Prostate gland (tissue), 2 donors: ENCODE measurements at places on chromosomes 4 and X.

DNA sequence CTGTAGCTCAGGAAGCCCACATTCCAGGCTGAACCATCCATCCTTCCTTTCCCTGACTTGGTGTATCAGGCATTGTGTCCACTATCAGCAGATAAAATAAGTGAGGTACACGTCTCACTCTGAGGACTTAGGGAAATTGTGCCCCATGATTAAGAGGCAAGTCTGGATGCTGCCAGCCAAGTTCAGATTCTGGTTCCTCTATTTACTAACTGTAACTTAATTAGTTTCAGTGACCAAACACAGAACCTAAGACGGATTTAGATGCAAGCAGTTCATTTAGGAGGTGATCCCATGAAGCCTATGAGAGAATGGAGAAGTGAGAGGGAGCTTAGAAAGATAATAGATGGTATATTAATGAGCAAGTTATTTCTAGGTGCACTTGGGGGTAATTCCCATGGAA lies 56.6 kb upstream of the PACRGL start:
- no peak for DNase-seq

- DNase-seq, result no peak
Observed at GRCh38 chr4:44760142-44760898, 34.0 kb upstream of the GNPDA2 start.

DNA sequence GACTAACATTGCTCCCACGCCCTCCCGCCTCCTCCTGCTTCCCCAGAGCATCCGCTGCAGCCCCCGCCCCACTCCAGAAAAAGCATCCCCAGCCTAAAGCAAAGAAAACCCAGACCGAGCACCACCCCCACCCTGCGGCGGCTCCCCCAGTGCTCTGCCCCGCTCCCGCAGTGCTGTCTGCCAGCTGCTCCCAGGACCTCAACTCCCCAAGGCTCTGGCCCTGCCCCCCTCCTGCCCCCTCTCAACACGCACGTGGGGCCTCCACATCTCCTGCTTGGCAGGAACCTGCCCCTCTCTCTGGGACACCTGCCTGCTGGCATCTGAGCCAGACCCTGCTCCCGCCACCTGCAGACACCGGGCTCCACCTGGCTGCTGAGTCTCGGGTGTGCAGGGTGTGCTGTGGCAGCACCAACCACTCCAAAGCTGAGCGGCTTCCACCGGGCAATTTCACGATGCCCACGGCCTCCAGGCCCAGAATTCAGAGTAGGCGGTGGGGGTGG lies 79.4 kb downstream of the FAM53A start:
- DNase-seq, result peak; percentile 48

- peak; percentile 8 for DNase-seq
Observed at GRCh38 chrX:54891573-54891972, 29.1 kb upstream of the TRO start.

DNA sequence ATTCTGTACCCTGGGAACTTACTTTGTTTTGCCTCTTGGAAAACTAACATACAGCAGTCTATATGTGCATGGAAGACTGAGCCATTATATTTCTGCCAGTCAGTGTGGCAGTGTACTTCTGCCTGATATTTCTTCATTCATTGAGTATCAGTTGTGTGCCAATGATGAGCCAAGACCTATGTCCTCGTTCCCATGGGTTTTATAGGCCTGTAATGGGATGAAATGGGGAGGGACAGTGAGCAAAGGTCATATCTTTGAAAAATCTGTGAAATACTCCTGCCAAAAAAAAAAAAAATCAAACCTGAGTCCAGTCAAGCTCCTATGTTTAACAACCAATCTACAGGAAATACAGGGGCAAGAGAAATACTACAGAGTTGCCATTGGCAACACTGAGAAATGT lies 9.1 kb downstream of the NSD2 start:
- no peak for DNase-seq
